ENCODE measurements at places on chromosomes 5 and 9.

- no peak for DNase-seq
Measured at GRCh38 chr5:64595031-64595855, 89.4 kb downstream of the RGS7BP start.

GRCh38 chr5:168790002-168790635 is 211.0 kb upstream of the PANK3 start:
- no peak for DNase-seq

GRCh38 chr9:16482764-16483163 is 387.7 kb downstream of the BNC2 start:
- no peak for DNase-seq

GRCh38 chr5:177429248-177430040 is 3.0 kb downstream of the GRK6 start:
- peak; percentile 91 for DNase-seq

- DNase-seq, result no peak
Measured at GRCh38 chr5:26579712-26580111, 458.7 kb downstream of the CDH9 start.

GRCh38 chr9:120860083-120860482 is 16.9 kb downstream of the PHF19 start:
- no peak for DNase-seq

GRCh38 chr9:13732290-13732689 is 452.8 kb upstream of the MPDZ start:
- no peak for DNase-seq
